ENCODE measurements at places on chromosomes 4 and X.
A peak's percentile ranks its signal among the peaks of the same experiment; 100 is the strongest.

GRCh38 chr4:114780205-114780604 is 181.6 kb downstream of the UGT8 start:
- no peak for DNase-seq

- no peak for DNase-seq
These were observed 94.8 kb downstream of the CLNK start for GRCh38 chr4:10589799-10590198.

- DNase-seq = no peak
These were observed 2.7 kb upstream of the TIMP1 start for GRCh38 chrX:47579537-47579936.

GRCh38 chr4:119592830-119593229 is 35.8 kb downstream of the PDE5A start:
- DNase-seq = no peak

- DNase-seq = no peak
These were observed 238.4 kb downstream of the SNCA start for GRCh38 chr4:89598602-89599001.

DNA sequence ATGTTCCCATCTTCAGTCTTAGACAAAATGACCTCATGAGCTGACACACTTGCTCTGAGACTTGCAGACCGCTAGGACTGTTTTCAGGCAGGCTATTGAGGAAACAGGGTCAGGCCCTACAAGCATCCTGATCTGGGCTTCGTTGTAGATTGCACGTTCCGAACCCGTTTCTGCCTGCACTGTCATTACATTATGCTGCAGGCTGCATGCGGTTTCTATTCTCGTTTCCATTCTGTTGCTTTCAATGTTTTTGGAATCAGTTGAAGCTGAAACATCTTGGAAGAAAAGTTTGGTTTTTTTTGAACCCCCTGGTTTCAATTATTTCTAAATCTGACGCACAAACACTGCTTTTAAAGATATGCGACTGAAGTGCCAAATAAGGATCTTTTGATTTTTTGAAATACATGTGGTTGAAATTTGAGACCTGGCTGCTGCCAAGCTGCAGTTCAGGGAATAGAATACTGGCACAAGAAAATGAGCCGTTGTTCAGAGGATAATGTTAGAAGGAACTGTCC is 716.1 kb upstream of the INTU start:
- DNase-seq = peak; percentile 28

DNA sequence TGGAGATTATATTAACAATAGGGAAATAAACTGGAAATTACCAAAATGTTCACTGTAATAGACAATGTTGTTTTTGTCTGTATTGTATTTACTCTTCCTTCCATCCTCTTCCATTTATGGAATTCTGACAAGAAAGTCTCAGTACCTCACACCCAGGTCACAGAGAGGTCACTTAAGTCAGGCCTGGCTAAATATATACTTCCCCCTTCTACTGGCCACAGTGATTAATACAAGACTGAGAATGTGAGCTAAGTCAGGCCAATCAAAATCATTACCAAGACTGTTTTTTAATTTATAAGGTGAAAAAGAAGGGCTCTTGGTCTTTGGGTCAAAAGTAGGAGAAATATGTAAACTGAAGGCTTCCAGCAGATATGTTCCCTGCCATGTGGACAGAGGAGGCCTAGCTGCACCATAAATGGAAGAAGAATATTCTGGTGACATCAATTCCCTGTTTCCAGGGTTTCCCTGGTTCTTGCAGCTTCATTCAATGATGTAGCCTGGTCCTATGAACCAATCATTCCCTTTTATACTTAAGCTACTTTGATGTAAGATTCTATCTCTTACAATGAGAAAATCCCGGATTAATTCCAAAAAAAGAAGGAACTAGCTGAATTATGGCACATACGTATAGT is 64.3 kb downstream of the LRBA start:
- DNase-seq = no peak

GRCh38 chrX:39605183-39605582 is 492.6 kb downstream of the BCOR start:
- DNase-seq = no peak

- no peak for DNase-seq
These were observed 89.8 kb downstream of the PHKA2 start for GRCh38 chrX:18894156-18894555.

GRCh38 chrX:56763556-56764152 is 34.6 kb downstream of the NBDY start:
- no peak for DNase-seq

- DNase-seq = no peak
These were observed 79.5 kb upstream of the MAGEB10 start for GRCh38 chrX:27728291-27728690.

- no peak for DNase-seq
These were observed 72.3 kb downstream of the SLC34A2 start for GRCh38 chr4:25727711-25728493.

- DNase-seq = no peak
These were observed 393.8 kb downstream of the INPP4B start for GRCh38 chr4:142452161-142452855.

- no peak for DNase-seq
These were observed 53.2 kb upstream of the ATXN3L start for GRCh38 chrX:13373027-13373426.

- no peak for DNase-seq
These were observed 18.3 kb downstream of the AMER1 start for GRCh38 chrX:64186974-64187761.

DNA sequence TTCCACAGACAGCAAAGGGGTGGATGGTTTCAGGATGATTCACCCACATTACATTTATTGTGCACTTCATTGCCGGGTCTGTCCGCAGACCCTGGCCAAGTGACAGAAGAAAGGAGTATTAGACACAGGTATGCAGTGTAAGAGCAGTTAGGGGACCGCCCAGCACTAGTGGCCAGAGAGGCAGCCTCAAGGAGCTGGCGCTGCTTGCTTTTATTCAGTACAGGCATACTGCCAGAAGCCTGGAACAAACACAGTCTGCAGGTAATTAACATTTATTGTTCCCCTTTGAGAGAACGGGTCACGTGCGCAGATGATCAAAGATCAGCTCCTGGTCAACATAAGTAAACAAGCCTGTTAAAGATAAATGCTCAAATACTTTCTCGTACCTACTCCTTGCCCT is 1639.0 kb upstream of the IGFBP7 start:
- DNase-seq = no peak

DNA sequence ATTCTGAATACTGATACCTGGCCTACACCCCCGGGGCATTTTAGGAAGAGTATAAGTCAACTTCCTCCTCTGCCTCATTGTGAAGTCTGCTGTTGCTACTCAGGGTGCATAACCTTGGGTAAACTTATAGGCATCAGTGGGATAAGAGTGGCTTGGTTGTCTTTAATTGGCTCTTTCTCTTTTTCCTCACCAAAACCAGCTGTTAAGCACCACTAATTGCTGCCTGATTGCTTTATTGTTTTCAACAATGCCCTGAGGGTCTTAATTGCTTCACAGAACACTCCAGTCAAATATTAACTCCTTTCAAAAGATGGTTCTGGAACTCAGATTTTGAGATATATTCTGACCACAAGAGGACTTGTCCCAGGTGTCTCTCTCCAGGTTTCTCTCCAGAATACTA is 337.0 kb upstream of the MAGEB16 start:
- DNase-seq = no peak

DNA sequence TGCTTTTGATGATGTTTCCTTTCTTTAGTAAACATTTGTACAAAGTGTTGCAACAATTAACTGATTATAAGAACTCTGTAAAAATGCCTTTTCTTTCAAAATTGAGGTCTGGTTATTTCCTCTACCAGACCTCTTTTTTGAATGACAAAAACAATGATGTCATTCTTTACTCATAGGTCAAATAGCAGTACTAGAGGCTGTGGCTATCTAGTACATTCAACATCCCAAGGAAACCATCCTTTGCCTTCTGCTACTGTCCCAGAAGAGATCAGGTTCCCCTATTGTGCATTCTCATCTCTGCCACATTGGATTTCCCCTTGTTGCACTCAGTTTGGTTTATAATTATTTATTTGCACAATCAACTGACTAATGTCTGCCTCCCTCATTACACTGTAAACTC is 19.1 kb upstream of the MAD2L1 start:
- DNase-seq = no peak
